Aorta (tissue), 5 donors: ENCODE measurements at places on chromosomes 3 and 15.

GRCh38 chr3:31210068-31210645 lies 315.7 kb upstream of the GADL1 start:
- no peak for DNase-seq

DNA sequence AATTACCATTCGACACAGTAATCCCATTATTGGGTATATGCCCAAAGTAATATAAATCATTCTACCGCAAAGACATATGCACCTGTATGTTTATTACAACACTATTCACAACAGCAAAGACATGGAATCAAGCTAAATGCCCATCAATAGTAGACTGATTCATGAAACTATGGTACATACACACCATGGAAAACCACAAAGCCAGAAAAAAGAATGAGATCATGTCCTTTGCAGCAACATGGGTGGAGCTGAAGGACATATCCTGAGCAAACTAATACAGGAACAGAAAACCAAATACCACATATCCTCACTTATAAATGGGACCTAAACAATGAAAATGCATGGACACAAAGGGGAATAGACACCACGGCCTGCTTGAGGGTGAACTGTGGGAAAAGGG lies 11.1 kb upstream of the MCF2L2 start:
- no peak for DNase-seq

GRCh38 chr15:100106732-100107131 lies 235.0 kb downstream of the ADAMTS17 start:
- peak; percentile 27 for DNase-seq

- DNase-seq, result no peak
These were observed 125.7 kb downstream of the STAG1 start for GRCh38 chr3:136626493-136626892.

GRCh38 chr3:79979990-79980389 lies 212.2 kb upstream of the ROBO1 start:
- DNase-seq, result no peak

DNA sequence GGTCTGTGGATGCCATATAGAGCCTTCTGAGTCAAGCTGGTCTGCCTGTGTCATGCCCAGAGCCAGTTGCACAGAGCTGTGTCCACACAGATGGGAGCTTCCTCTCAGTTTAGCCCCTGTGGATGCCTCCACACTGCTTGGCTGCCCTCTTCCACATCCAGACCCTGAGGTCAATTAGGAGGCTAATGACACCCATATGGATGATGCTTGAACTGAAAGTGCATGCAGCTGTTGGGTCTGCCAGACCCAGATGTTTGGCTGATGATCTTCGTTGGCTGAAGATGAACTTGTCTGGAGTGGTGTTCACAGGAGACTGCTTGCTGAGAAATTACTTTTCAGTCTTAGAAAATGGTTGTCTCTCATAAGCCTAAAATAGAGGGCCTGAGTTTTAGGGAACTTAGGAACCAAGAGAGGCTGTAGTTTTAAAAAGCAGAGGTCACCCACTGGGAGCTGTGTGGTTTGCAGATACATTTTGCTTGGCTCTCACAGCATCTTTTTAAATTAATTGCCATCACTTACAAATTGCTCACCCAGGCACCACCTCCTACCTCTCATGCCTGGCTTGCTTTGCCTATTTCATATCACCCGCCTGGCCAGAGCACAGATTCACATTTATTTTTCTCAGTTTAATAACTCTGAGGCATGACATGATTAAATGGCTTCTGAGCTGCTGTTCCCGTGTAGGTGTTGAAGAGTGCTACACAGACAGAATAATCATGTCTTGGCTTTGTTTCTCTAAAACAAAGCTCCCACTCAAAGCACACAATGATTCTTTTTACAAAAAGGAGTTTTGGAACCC lies 176.1 kb downstream of the MINAR1 start:
- DNase-seq, result no peak

- no peak for DNase-seq
These were observed 67.1 kb upstream of the ROBO2 start for GRCh38 chr3:76972624-76973296.

DNA sequence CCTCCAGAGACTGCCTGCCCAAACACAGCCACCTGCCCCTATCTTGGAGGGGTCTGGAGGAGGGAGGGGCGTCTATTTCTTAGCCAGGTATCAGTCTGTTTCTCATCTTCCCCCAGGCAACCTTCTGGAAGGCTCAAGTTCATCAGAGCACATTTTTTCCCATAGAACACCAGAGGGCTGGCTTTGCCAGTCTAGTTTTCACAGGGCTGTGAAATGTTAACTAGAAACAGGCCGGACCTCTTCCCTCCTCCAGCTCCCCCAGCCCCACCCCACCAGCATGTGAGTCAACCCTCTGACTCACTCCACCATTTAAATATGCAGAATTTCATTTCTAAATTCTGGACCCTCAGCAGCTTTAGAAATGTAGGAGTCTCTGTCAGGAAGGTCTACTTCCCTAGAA lies 66.9 kb downstream of the SLCO2A1 start:
- no peak for DNase-seq

DNA sequence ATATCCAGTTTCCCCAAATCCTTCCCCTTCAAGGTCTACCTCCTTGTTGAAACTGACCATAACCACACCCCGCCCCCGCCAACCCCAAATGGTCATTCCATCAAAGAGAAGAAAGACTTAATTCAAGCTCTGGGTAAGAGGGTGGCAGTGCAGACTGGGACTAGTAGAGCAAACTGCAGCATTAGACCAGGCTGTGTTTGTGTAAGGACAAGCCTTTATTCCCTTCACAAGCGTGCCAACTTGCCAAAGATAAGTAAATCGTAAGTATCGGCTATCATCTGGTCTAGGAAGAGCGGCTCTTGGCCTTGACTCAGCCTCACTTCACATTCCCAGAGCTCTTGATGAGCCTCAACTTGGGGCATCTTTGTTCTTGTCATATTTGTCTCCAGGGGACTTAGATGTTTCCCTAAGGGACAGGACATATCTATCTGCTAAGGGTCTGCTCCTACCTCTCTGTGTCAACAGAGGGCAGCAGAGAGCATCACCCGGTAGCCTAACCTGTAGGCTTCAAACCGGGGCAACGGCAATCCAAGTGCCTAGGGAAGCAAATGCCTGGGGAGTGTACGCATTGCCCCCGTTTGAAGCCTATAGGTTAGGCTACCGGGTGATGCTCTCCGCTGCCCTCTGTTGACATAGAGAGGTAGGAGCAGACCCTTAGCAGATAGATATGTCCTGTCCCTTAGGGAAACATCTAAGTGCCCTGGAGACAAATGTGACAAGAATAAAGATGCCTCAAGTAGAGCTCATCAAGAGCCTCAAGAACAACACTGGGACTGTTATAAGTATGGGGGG lies 8.9 kb upstream of the MAP3K13 start:
- no peak for DNase-seq

- DNase-seq, result peak; percentile 85
These were observed at the start of gene ZBBX for GRCh38 chr3:167380004-167380689. Gene ZBBX (minus strand): TSS chr3:167380297. CDS start chr3:167372901, 7,396 bp downstream.

GRCh38 chr3:146953511-146953981 lies 348.4 kb upstream of the PLSCR5 start:
- DNase-seq, result no peak

GRCh38 chr3:4971838-4972237 lies 7.4 kb upstream of the BHLHE40 start:
- no peak for DNase-seq

DNA sequence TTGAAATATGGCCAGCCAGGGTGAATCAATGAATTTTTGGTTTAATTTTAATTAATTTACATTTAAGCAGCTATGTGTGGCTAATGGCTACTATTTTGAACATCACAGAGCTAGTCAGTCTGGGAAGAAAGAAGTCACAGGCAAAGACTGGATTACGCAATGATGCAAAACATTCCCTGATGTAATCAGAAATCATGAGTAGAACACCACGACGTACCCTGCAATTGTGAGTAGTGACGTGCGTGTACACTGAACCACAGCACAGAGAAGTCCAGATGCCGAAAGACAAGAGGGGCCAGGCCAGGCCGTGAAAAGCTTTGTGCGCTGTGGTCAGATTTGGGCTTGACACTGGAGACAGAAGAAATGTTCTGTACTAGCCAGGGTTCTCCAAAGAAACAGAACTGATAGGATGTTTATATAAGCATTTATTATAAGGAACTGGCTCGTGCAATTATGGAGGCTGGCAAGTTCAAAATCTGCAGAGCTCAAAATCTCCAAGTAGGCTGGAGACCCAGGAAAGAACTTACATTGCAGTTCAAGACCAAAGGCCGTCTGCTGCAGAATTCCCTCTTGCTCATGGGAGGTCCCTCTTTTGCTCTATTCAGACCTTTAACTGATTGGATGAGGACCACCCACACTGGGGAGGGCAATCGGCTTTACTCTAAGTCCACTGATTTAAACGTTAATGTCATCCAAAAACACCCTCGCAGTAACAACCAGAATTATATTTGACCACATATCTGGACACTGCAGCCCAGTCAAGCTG lies 44.6 kb downstream of the SH3BP5 start:
- DNase-seq, result peak; percentile 79

- DNase-seq, result no peak
These were observed 44.6 kb downstream of the SLC12A1 start for GRCh38 chr15:48250640-48251076.

- DNase-seq, result no peak
These were observed 28.8 kb upstream of the CACNA2D2 start for GRCh38 chr3:50532062-50532705.

- no peak for DNase-seq
These were observed 22.6 kb downstream of the RARRES1 start for GRCh38 chr3:158709666-158710083.

GRCh38 chr3:197027151-197027895 lies 2.3 kb downstream of the MELTF start:
- DNase-seq, result peak; percentile 41

- DNase-seq, result no peak
These were observed 61.1 kb downstream of the ST3GAL6 start for GRCh38 chr3:98824256-98824655.

- DNase-seq, result no peak
These were observed 36.4 kb downstream of the CFAP100 start for GRCh38 chr3:126431103-126431534.

GRCh38 chr3:15635121-15635661 lies 33.6 kb downstream of the BTD start:
- no peak for DNase-seq

DNA sequence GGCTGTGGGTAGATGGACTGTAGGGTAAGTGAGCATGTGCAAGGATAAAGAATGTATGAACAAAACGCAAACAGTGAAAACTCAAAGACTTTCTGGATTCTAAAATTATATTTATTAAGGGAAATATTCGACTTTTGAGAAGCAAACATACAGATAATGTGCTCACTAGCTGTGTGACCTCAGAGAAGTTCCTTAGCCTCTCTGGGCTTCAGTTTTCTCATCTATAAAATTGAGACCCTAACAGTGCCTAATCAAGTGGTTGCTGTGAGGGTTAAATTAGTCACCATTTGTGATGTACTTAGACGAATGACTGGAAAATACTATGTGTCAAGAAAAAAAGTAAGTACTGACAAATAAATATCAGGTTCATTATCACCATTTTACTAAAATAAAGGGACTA lies 261.7 kb downstream of the MAGI1 start:
- no peak for DNase-seq

DNA sequence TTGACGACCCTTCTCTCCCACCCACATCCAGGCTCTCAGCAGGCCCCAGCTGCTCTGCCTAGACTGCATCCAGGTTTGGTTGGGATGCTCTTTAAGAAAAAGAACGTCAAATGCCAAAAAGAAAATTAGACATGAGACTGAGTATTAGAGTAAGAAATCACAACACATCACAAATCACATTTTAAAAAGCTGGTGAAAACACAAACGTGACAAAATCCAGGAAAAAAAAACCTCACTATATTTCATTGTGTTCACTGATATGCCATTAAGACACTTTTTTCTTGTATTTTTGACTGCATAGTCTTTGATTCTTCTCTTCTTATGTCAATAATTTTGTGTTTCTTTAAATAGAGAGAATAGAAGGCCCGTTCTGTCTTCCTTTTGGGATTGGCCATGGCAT lies 243.7 kb downstream of the TLE3 start:
- DNase-seq, result no peak

DNA sequence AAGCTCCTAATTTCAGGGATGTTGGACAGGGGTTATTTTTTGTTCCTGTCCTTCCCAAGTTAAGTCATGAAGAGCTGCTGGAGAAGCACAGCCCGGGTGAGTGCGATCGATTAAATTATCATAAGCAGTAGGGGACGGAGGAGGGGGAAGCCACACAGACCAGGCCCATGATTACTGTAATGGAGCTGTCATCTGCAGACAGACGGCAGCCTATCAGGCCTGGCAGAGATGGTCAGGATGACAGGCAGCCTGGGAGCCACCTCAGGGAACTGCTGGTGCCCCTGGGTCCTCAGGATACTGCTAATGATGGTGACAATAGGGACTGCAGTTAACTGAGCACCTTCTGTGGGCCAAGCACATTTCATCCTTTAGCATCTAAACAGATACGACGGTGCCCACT lies 147.7 kb downstream of the RAB11A start:
- no peak for DNase-seq

DNA sequence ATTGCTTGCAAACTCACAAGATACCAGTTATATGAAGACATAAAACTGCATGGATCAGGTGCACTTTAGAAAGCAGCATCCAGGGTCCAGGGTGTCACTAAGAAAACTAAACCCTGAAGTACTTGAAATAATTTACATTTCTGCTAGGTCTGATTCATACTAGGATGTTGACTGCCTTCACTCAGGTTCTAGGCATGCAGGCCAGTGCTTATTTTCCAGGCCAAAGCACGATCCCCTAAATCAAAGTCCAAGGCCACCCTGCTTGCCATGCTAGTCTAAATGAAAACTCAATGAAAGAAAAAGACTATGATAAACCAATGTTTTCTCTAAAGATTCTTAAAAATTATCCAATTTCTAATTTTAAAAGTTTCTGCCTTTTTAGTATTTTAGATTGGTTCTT lies 49.4 kb downstream of the GREM1 start:
- DNase-seq, result no peak

DNA sequence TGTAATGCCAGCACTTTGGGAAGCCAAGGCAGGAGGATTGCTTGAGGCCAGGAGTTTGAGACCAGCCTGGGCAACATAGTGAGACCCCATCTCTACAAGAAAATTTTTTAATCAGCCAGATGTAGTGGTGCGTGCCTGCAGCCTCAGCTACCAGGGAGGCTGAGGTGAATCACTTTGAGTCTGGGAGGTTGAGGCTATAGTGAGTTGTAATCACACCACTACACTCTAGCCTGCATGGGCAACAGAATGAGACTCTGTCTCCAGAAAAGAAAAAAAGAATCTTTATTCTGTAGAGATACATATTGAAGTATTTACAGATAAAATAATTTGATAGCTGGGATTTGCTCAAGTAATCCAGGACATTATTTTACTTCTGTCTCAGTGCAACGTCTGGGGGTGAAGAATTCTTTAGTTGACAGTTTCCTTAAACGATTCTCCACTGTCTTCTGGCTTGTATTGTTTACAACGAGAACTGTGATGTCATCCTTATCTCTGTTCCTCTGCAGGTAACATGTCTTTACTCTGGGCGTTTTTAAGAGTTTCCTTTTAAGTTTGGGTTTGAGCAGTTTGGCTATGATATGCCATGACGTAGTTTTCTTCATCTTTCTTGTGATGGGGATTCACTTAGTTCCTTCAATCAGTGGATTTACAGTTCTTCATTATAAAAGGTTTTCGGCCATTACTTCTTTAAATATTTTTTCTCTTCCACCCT lies 26.3 kb downstream of the KPNA1 start:
- no peak for DNase-seq
